ENCODE measurements at places on chromosomes 5 and 9. TPM values are rescaled to one million over a fixed set of nuclear protein-coding genes. Genes with fewer than 3 reads are reported as not detected.

GRCh38 chr9:6543204-6543603, 102.3 kb downstream of the GLDC start:
- DNase-seq: no peak
- no peak overlapping the region for H3K4me3 ChIP-seq
- H3K36me3 ChIP-seq: no peaks in the 10 kb centered on the region
- no peaks in the 10 kb centered on the region for H3K27me3 ChIP-seq

DNA sequence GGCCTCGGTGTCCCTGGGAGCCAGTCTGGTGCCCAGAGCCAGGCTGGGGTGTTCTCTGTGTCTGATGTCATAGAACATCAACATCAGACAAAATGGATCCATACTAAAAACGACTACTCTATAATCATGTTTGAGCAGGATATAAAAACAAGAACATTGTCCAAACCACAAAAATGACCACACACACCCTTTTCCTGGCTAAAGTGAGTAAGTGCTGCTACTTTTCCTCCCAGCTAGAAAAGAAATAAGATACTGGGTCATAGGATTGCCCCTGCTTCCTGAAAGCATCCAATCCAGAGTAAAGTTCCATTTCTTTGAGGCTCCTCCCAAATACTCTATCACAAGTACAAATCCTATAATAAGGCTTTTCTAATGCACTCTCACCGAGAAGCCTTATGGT, 19.7 kb upstream of the TRAF1 start:
- H3K27ac ChIP-seq: no peak overlapping the region
- no peaks in the 10 kb centered on the region for H3K36me3 ChIP-seq
- H3K4me1 ChIP-seq: peaks cover 4% of the 10 kb centered on the region
- no peak overlapping the region for H3K4me3 ChIP-seq

GRCh38 chr9:7549249-7549648, 250.3 kb downstream of the DMAC1 start:
- DNase-seq: no peak
- H3K27ac ChIP-seq: no peak overlapping the region
- H3K4me3 ChIP-seq: no peak overlapping the region
- no peaks in the 10 kb centered on the region for H3K4me1 ChIP-seq

DNA sequence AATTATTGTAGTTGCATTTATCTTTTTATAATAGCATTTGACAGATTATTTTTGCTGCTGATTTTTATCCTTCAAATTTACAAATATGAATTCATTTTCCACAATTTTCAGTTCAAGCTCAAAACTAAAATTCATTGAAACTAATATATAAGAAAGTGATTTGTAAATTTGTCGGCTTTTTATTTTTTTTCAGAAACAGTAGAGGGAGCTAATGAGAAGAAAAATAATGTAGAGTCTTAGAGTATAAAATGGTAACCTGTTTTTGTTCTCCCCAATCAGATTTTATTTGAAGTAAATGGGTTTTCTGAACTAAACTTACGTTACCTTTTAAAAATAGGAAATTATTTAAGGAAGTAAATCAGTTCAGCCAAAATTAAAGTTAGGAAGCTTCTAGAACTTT, 19.2 kb downstream of the PRRC1 start:
- H3K27ac ChIP-seq: no peak overlapping the region
- H3K27me3 ChIP-seq: no peaks in the 10 kb centered on the region
- H3K4me3 ChIP-seq: no peak overlapping the region
- DNase-seq: no peak
- no peaks in the 10 kb centered on the region for H3K4me1 ChIP-seq

DNA sequence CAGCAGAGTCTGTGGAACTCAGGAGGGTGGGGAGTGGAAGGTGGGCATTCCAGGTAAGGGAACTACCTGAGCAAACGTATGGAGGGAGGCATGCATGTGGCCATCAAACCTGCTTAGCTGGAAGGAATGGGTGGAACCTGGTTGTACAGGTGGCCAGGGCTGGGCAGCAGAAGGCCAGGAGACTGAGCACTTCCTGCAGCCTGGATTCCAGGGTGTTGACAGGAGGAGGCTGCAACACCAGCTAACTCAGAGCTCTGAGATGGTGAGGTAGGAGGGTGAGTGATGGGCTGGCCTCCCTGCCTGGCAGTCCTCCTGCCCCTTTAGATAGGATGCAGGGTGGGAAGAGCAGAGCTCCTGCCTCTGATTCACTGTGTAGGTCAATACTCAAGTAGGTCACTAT, 92.5 kb upstream of the CPEB4 start:
- H3K27ac ChIP-seq: no peak overlapping the region
- H3K4me1 ChIP-seq: no peaks in the 10 kb centered on the region
- H3K4me3 ChIP-seq: no peak overlapping the region

- no peaks in the 10 kb centered on the region for H3K36me3 ChIP-seq
- no peak overlapping the region for H3K27ac ChIP-seq
- no peak overlapping the region for H3K4me3 ChIP-seq
- no peaks in the 10 kb centered on the region for H3K4me1 ChIP-seq
- no peak for DNase-seq
- no peaks in the 10 kb centered on the region for H3K27me3 ChIP-seq
Measured at GRCh38 chr9:82466616-82467260, 478.2 kb downstream of the SPATA31D1 start.

GRCh38 chr9:38083858-38084555, 15.0 kb upstream of the SHB start:
- peaks cover 3% of the 10 kb centered on the region for H3K4me1 ChIP-seq
- DNase-seq: no peak
- peaks cover 26% of the 10 kb centered on the region for H3K27me3 ChIP-seq
- no peak overlapping the region for H3K27ac ChIP-seq
- H3K36me3 ChIP-seq: no peaks in the 10 kb centered on the region

DNA sequence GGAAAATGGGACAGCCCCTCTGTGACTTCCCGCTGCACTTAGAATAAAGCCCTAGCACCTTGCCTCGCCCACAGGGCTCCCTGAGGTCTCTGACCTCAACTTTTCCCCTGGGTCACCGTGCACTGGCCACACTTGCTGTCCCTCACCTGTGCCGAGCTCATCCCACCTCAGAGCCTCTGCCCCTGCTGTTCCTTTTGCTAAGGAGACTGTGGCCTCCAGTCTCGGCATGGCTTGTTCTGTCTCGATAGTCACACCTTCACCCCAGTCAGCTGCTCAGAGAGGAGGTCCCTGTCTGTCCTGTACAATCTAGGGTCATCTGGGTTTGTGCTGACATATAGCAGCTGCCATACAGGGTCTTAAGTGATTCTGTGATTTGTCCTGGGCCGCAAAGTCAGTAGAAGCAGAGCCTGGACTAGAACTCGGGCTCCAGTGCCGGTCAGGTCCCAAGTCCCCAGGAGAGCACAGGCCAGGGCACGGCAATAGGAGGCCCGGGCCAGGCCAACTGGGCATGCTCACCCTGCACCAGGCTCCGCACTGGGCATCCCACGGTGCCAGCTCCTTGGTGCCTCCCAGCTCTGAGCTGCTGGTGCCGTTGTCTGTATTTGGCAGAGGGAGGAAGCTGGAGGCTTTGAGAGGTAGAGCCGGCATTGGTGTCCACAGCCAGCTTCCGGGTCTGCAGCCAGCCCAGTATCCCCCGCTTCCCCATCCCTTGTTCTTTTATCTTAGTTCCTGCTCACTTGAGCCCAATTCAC, 35.2 kb downstream of the NCS1 start:
- H3K27me3 ChIP-seq: no peaks in the 10 kb centered on the region
- H3K36me3 ChIP-seq: no peaks in the 10 kb centered on the region
- no peak for DNase-seq
- H3K27ac ChIP-seq: no peak overlapping the region
- H3K4me1 ChIP-seq: peaks cover 2% of the 10 kb centered on the region

GRCh38 chr5:120695368-120695880, 231.3 kb downstream of the PRR16 start:
- no peak overlapping the region for H3K27ac ChIP-seq
- no peaks in the 10 kb centered on the region for H3K4me1 ChIP-seq

DNA sequence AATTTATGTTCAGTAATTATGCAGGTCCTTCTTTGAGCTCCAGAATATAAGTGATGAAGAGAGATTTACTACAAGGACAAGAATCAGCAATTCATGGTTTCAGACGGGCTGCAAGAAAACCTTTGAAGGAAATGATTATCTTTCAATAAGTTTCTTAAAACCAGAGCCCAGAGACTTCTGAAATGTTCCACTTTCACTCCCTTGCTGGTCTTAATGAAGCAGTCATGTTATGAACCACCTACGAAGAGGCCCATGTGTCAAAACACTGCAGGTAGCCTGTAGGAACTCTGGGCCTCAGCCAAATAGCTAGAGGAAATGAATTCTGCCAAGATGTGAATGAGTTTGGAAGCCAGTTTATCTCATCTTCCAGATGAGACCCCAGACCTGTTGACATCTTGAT, 505.9 kb upstream of the MEF2C start:
- no peaks in the 10 kb centered on the region for H3K36me3 ChIP-seq
- no peaks in the 10 kb centered on the region for H3K4me1 ChIP-seq
- no peaks in the 10 kb centered on the region for H3K27me3 ChIP-seq
- no peak overlapping the region for H3K4me3 ChIP-seq

DNA sequence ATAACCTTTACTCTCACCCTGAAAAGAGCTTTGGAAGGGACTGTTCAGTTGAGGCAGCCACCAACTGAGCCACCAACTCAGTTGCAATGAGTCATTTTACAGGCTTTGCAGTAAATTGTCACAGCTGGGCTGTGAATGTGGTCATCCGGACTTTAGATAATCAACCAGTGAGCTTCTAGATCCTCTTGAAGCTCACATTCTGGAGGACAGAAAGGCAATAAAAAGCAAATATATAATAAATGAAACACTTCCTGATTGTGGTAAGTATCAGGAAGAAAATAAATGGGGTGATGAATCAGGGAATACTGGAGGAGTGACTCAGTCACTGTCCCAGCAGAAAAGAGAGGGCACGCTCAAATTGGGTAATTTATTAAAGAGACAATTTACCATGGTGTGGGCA, 13.2 kb upstream of the C5orf58 start:
- H3K4me3 ChIP-seq: no peak overlapping the region
- no peak for DNase-seq
- H3K4me1 ChIP-seq: no peaks in the 10 kb centered on the region
- no peaks in the 10 kb centered on the region for H3K27me3 ChIP-seq
- no peaks in the 10 kb centered on the region for H3K36me3 ChIP-seq
- H3K27ac ChIP-seq: no peak overlapping the region

DNA sequence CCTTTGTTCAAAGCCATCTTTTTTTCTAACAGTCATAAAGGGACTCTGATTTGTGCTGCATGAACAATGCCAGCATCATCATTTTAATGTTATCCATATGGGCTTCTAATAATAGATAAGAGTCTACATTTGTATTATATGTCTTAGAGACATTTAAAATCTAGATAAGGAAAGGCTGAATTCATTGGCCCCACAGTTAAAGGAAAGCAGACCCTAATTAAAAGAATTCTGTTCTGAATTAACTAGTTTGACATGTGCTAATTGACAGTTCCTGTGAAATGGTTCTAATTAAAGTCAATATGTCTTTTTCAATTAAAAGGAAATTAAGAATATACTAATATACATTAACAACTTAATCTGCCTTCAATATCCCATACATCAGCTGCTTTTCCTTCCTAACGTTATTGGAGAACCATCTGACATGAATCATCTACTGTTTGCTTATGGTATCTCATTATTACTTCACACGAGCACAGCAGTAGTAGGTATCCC, 104.7 kb downstream of the NR2F1-AS1 start:
- H3K27ac ChIP-seq: no peak overlapping the region
- no peak overlapping the region for H3K4me3 ChIP-seq
- H3K36me3 ChIP-seq: no peaks in the 10 kb centered on the region
- H3K4me1 ChIP-seq: no peaks in the 10 kb centered on the region
- H3K27me3 ChIP-seq: no peaks in the 10 kb centered on the region

GRCh38 chr5:1732945-1733344, 66.7 kb downstream of the MRPL36 start:
- no peak overlapping the region for H3K4me3 ChIP-seq
- H3K4me1 ChIP-seq: no peaks in the 10 kb centered on the region
- peaks cover 2% of the 10 kb centered on the region for H3K27me3 ChIP-seq
- H3K27ac ChIP-seq: no peak overlapping the region

DNA sequence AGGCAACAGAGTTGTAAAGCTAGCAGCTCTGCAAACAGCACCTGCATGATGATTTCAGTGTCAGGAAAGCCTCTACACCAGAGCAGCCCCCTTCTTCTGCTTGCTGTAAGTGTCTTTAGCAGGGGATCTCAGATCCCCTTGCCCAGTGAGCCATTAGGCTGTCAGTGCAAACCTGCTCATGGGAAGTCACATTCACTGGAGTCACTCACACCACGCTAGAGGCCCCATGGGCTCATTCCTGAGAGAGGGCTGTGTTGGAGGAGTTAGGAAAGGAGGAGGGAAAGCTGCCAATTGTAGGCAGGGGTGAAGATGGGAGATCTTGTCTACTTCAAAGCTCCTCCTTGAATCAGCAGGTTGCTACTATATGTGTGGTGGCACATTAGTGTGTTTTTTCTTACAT, 275.2 kb downstream of the SMARCA2 start:
- no peak overlapping the region for H3K4me3 ChIP-seq
- H3K4me1 ChIP-seq: no peaks in the 10 kb centered on the region
- DNase-seq: no peak
- H3K36me3 ChIP-seq: no peaks in the 10 kb centered on the region

- H3K36me3 ChIP-seq: no peaks in the 10 kb centered on the region
- peaks cover 11% of the 10 kb centered on the region for H3K4me1 ChIP-seq
- no peak overlapping the region for H3K27ac ChIP-seq
- no peak for DNase-seq
- H3K4me3 ChIP-seq: no peak overlapping the region
- peaks cover 37% of the 10 kb centered on the region for H3K27me3 ChIP-seq
Measured at GRCh38 chr5:149268928-149269557, 2.6 kb upstream of the AFAP1L1 start.

GRCh38 chr9:33178972-33179697, 12.0 kb upstream of the B4GALT1 start:
- DNase-seq: no peak
- H3K4me3 ChIP-seq: no peak overlapping the region
- H3K27me3 ChIP-seq: no peaks in the 10 kb centered on the region
- H3K4me1 ChIP-seq: peaks cover 14% of the 10 kb centered on the region

DNA sequence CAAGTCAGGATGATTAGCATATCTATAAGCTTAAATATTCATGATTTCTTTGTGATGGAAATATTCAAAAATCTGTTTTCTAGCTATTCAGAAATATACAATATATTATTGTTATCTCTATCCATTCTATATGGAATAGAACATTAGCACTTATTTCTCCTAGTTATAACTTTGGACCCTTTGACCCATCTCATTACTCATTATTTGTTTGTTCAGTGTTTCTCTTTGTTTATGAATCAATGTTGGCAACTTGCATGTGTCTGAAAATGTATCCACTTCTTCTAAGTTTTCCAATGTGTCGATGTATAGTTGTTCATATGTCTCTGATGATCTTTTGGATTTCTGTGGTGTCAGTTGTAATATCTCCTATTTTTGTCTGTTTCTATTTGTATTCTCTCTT, 1059.3 kb downstream of the CDH9 start:
- H3K4me1 ChIP-seq: no peaks in the 10 kb centered on the region
- no peak overlapping the region for H3K27ac ChIP-seq
- no peak overlapping the region for H3K4me3 ChIP-seq
- no peaks in the 10 kb centered on the region for H3K36me3 ChIP-seq

GRCh38 chr5:132561601-132562000, 4.8 kb downstream of the RAD50 start:
- H3K27ac ChIP-seq: no peak overlapping the region
- no peak for DNase-seq
- H3K4me1 ChIP-seq: peaks cover 30% of the 10 kb centered on the region
- no peak overlapping the region for H3K4me3 ChIP-seq
- H3K27me3 ChIP-seq: no peaks in the 10 kb centered on the region

The KIAA0825 gene
- total RNA-seq: 6.2 TPM

The IL9 gene
- total RNA-seq: 3.0 TPM

The ABLIM3 gene
- not detected for total RNA-seq

The ROPN1L gene
- 2.6 TPM for total RNA-seq

The SV2C gene
- not detected for total RNA-seq

The GARIN3 gene
- not detected for total RNA-seq

The AGXT2 gene
- not detected for total RNA-seq

The ERCC6L2 gene
- 25.2 TPM for total RNA-seq

The ZNF483 gene
- total RNA-seq: 4.3 TPM

The NEURL1B gene
- total RNA-seq: 0.36 TPM

The LHX3 gene
- total RNA-seq: 0.12 TPM

The PANK3 gene
- total RNA-seq: 75.2 TPM

The WDR70 gene
- 32.7 TPM for total RNA-seq

The SH3GLB2 gene
- 57.8 TPM for total RNA-seq
